Smooth muscle cell of bladder (primary cell): ENCODE measurements at places on chromosomes 1 and 21. TPM values are rescaled to one million over a fixed set of nuclear protein-coding genes. Genes with fewer than 3 reads are reported as not detected.

LAMTOR2 gene
- total RNA-seq: 60.7 and 86.5 TPM in 2 replicates

ZNF496 gene
- 8.6 and 9.1 TPM in 2 replicates for total RNA-seq

SERPINC1 gene
- total RNA-seq: not detected in 2 replicates

SPOCD1 gene
- total RNA-seq: 14.2 and 20.0 TPM in 2 replicates

SGIP1 gene
- 21.0 and 46.8 TPM in 2 replicates for total RNA-seq

TAL1 gene
- under 0.01 TPM in 2 replicates for total RNA-seq

GJA5 gene
- total RNA-seq: 0.09 TPM in 1 of 2 replicates, not detected in the other

ADAM15 gene
- total RNA-seq: 46.2 and 70.4 TPM in 2 replicates
